ENCODE measurements at places on chromosomes 7 and 10.
A peak's percentile ranks its signal among the peaks of the same experiment; 100 is the strongest.

- no peak for DNase-seq
Observed at GRCh38 chr7:142353147-142354060, 95.5 kb upstream of the PRSS58 start.

GRCh38 chr7:36277249-36277542, 112.5 kb upstream of the ANLN start:
- DNase-seq = no peak

GRCh38 chr10:42888504-42889095, 106.0 kb downstream of the BMS1 start:
- no peak for DNase-seq

GRCh38 chr7:3463696-3464095, 162.6 kb downstream of the SDK1 start:
- DNase-seq = no peak

- no peak for DNase-seq
Observed at GRCh38 chr7:43531700-43532099, 51.2 kb upstream of the STK17A start.

DNA sequence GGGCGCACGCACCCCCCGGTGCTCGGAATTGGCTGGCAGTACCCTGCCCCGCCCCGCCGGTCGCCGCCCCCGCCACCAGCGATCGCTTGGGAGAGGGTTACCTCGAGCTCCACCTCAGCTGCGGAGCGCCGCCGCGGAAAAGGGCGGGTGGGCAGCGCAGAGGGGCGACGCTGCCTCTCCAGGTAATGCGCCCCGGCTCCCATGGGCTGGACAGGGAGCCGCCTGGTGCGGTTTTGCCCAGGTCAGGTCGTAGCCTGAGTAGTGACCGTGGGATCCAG, 1.3 kb downstream of the PFKFB3 start:
- DNase-seq = no peak

DNA sequence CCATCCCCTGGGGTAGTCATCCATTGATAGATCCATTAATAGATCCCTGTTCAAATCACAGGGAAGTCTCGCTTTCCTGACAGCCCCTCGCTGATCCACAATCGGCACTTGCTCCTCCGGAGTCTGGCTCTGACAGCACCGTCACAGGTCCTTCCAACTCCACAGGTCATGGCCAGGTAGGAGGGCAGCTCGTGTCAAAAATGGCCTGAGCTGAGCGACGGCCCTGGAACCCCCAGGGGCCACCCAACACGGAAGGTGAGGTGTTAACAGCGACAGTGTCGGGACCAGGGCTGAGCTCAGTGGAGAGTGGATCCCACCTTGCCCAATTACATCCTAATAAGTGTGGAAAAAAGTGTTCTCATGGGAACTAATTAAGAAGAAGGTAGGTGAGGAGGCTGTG, 219.8 kb downstream of the TCERG1L start:
- DNase-seq = no peak

GRCh38 chr7:4702961-4703512, 20.9 kb downstream of the FOXK1 start:
- no peak for DNase-seq

- DNase-seq = peak; percentile 46
Observed at GRCh38 chr7:51162724-51163329, 153.8 kb downstream of the COBL start.

DNA sequence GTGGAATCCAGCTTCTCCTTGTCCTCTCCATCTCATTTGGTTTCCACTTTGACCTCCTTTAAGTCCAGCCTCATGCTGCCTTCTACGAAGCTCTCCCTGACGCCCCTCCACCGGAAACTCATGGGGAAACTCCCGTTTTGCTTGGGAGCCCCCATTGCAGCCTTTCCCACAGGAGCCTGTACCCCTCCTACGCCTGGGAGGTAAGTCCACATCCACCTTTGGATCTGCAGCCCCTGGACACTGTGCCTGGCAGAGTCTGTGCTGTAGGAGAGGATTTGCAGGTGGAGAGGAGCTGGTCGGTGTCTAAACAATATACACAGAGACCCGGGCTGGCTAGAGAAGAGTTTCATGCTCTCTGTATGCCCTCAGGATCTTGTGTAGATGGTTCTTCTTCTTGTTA, 296.1 kb downstream of the GLRX3 start:
- no peak for DNase-seq

- DNase-seq = no peak
Observed at GRCh38 chr7:149773446-149774236, at the start of gene ZNF467. ZNF467 (minus strand) TSS chr7:149773588; CDS start chr7:149771032, 2,556 bp downstream.

GRCh38 chr7:85595750-85596178, 408.9 kb upstream of the SEMA3D start:
- no peak for DNase-seq

GRCh38 chr10:75696536-75696935, 265.1 kb downstream of the LRMDA start:
- DNase-seq = no peak

- no peak for DNase-seq
Observed at GRCh38 chr7:1238450-1238882, 5.8 kb downstream of the UNCX start.

GRCh38 chr7:1674161-1675035, 4.3 kb downstream of the ELFN1 start:
- peak; percentile 13 for DNase-seq

GRCh38 chr10:81479316-81479715, 395.7 kb upstream of the NRG3 start:
- DNase-seq = no peak

DNA sequence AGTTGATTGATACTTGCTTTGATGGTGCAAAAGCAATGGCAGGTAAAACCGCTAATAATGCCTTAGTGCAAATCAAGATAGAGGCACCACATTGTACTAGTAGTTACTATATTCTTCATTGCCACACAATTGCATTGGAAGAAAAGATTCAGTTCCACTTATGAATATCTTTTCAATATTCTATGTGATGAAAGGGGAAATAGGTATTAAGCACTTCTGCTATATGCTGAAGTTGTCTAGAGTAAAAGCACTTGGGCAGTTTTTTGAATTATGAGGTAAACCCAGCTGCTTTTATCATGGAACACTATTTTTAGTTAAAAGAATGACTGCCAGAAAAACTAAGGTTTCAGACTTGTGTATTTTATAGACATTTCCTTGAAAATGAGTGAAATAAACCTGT, 15.5 kb downstream of the ENTPD7 start:
- no peak for DNase-seq

DNA sequence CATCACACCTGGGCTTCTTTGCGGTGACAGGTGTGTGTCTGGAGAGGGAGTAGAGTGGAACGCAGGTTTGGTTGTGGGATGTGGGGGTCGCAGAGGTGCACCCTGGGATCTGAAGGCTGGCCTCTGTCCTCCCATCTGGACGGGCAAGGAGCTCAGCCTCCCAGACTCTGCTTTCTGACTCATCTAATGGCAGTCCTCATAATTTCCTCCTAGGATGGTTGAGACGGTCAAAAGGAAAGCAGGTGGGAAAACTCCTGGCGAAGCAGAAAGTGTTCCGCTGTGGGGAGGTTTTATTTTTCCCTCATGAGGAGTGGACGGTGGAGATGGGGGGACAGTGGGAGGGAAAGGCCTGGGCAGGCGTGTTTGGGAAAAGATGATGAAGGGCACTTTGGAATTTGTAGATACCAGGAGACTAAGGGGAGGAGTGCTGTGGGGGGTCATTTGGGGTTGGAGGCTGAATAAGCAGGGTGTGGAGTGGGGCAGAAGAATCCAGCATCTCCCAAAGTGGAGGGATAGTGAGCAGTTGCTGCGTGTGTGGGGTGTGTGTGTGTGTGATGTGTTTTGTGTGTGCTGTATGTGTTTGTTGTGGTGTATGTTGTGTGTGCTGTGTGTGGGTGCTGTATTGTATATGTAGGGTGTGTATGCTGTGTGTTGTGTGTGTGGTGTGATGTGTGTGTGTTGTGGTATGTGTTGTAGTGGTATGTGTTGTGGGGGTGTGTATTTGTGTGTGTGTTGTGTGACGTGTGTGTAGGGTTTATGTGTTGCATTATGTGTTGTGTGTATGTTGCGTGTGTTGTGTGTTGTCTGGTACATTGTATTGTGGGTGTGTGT, 97.2 kb upstream of the PODXL start:
- DNase-seq = no peak

GRCh38 chr7:135428011-135428410, 81.9 kb downstream of the CNOT4 start:
- DNase-seq = no peak

DNA sequence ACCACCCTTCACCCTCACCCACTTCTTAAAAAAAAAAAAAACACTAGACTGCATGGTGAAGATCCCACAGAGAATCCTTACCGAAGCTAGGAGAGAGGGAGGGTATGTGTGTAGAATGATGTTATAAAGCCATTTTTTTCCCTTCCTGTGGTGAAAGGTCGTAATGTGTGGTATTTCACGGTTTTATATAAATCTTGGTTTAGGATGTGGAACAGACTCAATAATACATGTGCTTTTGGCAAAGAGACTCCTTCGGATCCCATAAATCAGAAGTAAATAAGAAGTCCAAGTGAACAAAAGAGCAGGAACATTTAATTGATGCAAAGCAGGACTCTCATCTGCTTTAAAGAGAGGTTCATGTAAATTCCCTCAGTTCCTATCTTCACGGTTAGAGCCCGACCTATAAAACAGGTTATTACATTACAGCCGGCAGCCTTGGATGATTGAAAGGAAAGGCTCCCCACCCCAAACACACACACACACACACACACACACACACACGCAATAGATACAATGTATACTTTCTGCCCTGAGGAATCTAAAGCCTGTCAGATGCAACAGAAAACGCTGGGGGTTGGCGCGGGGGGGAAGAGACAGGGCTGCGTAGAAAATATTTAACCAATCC, 8.8 kb downstream of the DLX5 start:
- no peak for DNase-seq

- peak; percentile 48 for DNase-seq
Observed at GRCh38 chr7:44309271-44310091, 15.9 kb downstream of the CAMK2B start.

DNA sequence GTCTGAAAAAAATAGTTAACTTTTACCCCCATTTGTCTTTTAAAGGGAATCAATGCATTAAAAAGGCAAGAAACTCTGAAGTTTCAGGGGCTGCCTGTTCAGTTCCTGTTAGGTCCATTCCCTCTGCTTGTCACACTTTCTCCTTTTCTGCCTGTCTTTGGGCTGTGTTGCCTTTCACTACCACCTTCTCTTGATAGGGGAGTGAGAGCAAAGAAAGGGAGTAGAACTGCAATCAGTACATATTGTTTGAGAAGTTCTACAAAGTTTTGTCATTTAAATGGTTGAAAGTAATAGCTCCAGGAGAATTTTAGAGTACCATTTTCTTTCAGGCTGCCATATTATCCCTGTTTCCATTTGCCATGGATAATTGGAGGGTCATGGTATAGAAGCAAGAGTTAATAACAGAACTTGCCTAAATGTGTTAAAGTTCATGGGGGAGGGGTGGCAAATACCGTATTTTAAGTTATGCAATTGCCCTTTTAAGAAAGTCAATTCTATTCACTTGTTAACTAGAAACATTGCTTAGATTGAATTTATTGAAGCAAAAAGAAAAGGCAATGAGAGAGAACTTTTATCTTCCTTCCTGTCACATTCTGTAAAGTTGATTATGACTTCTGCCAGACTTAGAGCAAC, 38.6 kb downstream of the MPLKIP start:
- no peak for DNase-seq

DNA sequence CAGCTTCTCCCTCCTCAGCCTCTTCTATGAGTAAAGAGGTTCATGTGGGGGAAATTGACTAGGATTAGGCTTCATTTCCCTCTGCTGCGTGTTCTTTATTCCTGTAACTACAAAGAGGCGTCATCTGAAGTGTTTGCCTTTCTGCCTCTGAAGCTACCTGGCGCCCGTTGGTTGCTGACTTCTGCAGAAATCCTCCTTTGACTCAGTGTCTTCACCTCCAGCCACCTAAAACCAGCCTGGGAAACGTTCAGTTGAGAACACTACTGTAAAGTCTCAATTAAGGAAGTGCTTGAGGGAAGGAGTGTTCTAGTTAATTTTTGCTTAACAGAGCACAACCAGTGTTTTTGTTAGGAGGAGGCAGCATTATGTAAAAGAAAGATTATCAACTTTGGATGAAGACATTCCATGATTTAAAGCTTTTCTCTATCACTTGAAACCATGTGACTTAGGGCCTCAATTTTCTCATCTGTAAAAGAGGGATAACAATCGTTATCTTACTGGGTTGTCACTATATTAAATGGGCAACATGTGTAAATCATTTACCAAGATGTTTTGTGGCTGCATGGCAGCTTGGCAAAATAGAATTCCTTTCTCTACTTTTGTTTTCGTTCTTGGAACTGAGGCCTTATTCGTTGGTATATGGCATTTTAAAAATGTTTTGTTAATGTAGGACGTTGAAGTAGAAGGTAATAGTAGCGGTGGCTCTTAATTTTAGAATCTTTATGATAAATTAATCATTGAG, 642.9 kb downstream of the SDK1 start:
- no peak for DNase-seq

DNA sequence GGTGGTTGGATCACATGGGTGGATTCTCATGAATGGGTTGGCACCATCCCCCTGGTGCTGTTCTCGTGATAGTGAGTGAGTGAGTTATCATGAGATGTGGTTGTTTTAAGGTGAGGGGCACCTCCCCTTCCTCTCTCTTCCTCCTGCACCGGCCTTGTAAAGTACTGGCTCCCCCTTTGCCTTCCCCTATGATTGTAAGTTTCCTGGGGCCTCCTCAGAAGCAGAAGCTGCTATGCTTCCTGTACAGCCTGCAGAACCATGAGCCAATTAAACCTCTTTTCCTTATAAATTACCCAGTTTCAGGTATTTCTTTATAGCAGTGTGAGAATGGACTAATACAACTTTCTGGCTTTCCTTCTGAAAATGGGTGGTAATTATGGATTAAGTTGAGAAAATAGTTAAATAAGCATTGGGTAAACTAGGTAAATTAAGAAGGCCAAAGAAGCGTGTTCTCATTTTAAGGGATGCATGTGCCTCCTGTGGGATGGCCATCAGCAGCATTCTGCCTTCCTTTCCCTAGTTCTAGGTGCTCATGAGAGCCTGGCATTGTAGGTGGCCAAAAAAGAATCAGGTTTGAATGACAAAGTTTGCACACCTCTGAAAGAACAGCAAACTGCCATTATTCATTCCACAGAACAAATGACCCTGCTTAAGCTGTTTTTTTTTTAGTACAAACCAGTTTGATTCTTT, 241.4 kb upstream of the CCDC6 start:
- no peak for DNase-seq

DNA sequence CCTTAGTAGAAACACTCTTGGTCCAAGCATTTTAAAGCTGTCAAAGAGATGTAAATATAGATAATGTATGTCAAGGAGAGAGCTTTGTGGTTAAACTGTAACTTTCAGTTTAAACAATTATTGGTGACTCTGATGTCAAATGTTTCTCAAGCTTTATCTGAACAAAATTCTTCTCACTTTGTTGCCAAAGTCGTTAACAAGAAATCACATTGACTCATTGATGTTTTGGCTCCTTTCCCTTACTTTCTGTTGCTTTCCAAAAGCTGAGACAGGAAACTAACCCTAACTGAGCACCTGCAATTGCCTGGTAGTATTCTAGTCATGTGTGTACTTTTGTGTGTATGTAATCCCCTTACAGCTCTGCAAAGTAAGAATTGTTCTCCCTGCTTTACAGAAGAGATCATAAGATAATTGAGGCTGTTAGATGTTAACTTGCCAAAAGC, 108.5 kb downstream of the CFTR start:
- no peak for DNase-seq

All from GM10248 (cell line).